ENCODE measurements at places on chromosomes 4 and X.

DNA sequence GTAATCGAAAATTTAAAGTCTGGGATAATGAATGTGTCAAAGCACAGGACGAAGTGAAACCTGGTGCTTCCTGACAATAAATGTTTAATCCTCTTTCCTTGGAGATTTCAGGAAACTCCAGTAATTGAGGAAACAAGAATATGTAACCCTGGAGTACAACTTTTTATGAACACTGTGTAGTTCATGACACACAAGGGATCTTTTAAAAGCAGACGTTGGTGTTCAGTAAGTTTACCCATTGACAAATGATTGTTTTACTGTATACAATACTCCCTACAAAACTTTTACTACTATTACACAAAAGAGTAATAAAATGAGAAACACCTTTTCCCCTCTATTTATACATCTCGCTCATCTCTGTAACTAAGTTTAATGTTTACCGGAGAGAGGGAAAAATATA is 312.4 kb downstream of the PPARGC1A start:
- DNase-seq = no peak

DNA sequence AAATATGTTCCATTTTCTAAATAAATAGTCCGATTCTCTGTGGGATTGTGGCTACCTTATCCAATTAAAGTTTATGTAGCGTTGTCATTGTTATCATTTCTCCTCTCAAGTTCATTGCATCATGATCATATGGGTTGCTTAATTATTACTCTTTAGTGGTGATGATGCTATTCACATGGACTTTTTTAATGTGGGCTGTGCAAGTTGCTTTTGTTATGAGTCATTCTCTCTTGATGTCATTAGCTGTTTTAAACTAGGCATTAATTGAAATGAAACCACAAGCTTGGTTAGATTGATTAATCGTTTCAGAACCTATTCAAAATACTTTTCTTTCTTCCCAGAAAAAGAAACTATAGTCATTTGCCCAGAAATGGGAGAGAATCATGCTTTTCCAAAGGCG is 38.2 kb downstream of the NHS start:
- DNase-seq = peak; percentile 37

DNA sequence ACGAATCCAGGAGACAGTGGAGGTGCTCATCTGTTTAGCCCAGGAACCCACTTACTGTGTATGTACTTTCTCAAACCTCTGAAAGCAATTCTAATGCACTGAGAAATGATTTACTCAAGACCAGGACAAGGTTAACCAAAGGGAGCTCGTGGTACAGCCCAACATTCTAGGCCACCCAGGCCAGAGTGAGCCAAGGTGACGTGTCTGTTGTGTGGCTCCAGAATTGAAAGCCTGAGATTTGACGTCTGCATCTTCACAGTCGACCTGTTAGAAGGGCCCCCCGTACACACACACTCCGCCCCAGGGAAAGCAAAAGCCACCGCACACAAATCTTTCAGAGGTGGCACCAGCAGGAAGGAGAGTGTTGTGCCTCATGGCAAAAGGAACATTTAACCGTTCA is 2.3 kb downstream of the MAP3K15 start:
- no peak for DNase-seq

DNA sequence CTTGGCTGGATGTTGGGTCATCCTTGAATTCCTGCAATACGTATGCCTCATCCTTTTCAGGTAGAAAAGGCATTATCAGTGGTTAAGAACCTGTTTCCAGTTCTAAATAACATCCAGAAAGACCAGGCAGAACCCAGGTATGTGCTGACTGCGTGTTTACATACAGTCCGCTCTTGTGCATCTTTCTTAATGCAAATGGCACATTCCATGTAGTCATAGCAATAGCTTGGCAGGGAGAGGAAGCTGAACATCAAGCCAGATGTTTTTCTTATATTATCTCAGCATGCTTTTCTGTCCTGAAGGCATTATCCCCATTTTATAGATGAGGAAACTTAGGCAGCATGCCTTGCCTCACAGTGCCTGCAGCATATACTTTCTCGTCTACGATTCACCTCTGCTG is 2.1 kb downstream of the DCLK2 start:
- no peak for DNase-seq

- peak; percentile 13 for DNase-seq
Measured at GRCh38 chrX:154750301-154751202, at the start of gene GAB3. GAB3 (minus strand) TSS chrX:154751077; CDS start chrX:154751025, 52 bp downstream.
